ENCODE measurements at places on chromosomes 2 and 18.

DNA sequence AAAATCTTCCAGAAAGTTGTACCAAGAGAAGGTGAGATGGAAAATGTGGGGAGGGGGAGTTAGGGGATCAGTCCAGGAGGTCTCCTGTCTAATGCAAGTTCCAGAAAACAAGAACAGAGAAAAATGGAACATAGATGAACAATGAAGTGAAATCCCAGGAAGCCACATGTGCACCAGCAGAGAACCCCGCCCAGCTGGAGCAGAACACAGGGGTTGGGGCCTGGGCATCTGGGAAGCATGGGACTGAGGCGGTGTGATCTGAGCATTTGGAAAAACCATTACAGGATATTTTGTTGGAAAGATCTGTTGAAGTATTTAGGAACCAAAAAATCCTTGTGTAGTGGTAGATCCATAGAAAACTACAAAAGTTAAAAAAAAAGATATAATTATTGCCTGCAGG, 133.7 kb downstream of the INO80D start:
- DNase-seq, result no peak

- DNase-seq, result no peak
These were observed 68.1 kb downstream of the RMDN2 start for GRCh38 chr2:37993143-37993542.

- DNase-seq, result no peak
These were observed 9.1 kb downstream of the TYW5 start for GRCh38 chr2:199946196-199946595.

GRCh38 chr18:74331404-74331803, 15.8 kb downstream of the C18orf63 start:
- no peak for DNase-seq

DNA sequence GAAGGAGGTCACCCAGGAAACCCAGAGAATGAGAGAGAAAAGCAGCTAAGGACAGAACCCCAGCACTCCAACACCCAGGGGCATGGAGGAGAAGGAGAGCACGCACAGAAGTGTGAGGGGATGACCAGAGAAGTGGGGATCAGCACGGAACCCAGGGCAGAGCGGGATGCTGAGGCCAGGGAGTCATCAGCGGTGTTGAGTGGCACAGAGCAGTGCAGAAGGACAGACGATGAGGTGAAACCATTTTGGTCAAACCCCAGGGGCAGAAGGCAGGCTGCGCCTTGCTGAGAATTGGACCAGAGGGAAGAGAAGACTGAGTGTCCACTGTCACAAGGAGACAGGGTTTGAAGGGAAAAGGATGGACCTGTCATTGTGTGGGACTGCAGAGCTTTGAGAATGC, 23.4 kb upstream of the ASB18 start:
- no peak for DNase-seq

DNA sequence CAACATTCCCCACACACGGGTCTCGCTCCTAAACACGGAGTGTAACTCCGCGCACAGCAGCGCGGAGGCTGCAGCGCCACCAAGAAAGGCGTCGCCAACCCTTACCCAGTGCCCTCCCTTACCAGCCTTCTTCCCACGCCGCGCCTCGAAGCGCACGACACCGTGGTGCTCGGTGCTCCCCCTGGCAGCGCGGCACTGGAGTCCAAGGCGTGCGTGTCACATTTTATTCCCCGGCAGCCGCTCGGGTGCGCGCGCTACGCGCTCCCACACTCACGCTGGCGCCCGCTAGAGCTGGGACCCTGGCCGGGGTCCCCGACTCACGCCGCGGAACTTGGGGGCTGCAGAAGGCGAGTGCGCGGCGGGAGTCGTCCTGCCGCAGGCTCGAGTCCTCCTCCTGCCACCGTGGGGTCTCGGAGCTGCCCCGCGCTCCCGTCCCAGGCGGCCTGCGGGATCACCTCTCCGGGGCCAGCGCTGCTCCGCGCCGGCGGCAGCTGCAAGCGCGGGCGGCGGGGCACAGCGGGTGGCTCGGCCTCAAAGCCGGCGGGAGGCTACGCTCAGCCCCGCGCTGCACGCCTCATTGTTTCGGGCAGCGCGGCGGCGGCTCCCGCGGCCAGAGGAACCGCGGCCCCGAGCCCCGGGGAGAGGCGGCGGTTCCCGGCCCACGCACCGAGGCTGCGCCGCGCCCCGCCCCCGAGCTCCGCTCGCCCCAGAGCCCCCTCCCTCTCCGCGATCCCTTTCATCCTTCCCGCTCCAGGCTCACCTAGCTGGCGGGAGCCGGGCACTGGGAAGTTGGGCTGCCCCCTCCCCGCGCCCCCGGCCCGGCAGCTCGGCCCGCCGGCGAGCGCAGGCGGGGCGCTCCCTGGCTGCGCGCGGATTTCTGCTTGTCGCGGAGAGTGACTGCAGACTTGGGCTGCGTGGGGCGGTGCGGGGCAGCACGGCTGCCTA, at the start of gene ST6GAL2:
ST6GAL2 (minus strand) TSS at position 197 of the 945 bp plus-strand sequence. CDS start 42,190 bp downstream, outside the sequence.
- DNase-seq, result no peak

GRCh38 chr18:31497836-31498573, at the start of gene DSG2:
Gene DSG2, plus strand, starts transcription at chr18:31498177. Its CDS starts 75 bp downstream, at chr18:31498252.
- DNase-seq, result peak; percentile 85

GRCh38 chr2:26556309-26557243, 78.7 kb upstream of the OTOF start:
- no peak for DNase-seq

DNA sequence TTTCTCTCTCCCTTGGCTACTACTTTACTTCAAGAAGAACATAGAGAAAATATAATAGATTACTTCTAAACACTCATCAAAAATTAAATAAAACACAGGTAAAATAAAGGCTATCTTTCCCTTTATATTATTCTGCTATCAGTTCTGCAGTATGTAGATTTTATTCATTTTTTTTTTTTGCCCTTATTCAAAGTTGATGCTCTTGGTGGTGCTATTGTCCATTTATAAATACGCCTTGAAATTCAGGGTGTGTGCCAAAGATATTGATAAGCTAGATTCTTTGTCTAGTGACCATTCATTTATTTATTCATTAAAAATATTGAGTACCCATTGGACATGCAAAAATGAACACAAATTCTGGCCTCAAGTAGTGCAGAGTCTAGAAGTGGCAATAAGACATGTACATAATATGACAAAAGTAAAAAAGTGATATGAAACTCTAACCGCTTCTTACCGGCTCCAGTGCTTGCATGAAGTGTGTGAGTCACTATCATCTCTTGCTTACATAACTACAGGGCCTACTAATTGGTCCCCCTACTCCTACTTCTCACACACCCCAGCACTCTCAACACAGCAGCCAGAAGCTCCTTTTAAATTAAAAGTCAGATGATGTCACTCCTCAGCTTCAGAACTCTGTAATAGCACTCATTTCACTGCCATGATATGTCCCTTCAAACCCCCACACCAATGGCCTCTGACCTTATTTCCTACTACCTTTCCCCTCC, 208.3 kb upstream of the FANCL start:
- DNase-seq, result no peak

DNA sequence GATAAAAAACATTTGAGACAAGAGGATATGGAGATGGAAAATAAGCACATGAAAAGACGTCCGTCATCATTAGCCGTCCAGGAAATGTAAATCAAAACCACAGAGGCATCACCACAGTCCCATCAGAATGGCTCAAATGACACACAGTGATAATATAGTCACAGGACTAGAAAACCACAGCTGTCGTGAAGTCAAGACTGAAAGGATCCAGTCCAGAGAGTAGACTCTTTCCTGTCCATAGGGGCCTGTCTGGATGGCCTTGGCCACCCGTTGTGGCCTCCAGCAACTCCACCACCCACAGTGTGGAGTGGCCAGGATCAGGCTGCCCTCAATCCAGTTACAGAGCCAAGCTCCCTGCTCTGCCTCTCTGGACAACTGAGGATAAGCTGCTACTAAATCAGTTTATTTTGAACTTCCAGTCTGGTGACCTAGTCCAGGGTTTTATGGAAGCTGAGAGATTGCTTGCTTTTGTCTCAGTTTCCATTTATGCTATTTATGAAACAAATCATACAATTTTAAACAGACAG, 60.4 kb downstream of the RHOB start:
- peak; percentile 15 for DNase-seq

DNA sequence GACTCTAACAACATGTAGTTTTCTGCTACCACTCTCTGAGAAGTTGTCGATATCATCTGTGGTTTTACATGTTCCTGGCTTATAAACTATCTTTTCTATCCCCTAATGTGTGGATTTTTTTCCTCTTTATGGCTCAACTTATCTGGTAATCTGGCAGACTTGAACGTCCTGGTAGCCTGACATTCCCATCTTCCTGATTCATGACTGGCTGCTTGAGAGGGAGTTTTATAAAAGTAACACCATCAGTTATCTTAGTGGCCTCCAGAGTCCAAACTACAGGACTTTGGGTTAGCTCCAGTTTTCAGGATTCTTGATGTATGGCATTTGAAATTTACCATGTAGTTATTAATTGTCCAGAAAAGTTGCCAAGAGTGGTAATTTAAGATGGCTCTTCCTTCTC, 174.0 kb upstream of the GULP1 start:
- DNase-seq, result no peak

GRCh38 chr18:74353169-74353775, 37.6 kb downstream of the C18orf63 start:
- peak; percentile 79 for DNase-seq

DNA sequence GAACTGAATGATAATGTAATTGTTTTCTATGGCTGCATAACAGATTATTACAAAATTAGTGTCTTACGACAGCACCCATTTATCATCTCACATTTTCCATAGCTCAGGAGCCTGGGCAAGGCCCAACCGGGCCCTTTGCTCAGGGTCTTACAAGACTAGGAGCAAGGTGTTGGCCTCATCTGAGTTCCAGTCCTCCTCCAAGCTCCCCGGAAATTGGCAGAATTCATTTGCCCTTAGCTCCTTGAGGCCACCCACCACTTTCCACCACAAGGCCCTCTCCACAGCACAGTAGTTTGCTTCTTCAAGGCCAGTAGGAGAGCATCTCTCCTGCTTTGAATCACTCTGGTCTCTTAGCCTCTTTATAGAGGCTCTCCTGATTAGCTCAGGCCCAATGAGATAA, 89.2 kb upstream of the SALL3 start:
- DNase-seq, result no peak

DNA sequence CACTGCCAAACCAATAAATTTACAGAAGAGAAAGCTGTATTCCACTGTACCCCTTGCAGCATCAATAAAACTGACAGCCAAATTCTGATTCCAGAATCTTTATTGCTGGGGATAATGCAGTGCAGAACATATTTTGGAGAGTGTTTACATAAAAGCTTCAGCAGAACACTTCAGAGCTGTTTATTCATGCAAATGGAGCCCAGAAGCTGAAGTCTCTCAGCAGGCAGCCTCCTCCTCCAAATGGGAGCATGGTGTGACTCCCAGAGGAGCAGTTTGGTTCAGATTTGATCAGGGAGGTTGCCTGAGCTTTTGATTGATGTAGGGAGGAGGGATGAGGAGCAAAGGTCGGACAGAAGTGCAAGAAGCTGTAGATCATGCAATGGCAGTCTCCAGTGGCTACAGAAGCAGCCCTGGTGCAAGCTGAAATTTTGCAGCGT, 22.4 kb downstream of the LHCGR start:
- DNase-seq, result no peak

GRCh38 chr2:3160751-3161330, 216.8 kb downstream of the EIPR1 start:
- DNase-seq, result no peak

GRCh38 chr2:122999821-123000220, 1025.3 kb upstream of the CNTNAP5 start:
- no peak for DNase-seq

GRCh38 chr2:75622929-75623328, 23.7 kb upstream of the MRPL19 start:
- DNase-seq, result no peak

- DNase-seq, result peak; percentile 67
These were observed 12.8 kb downstream of the SLC30A3 start for GRCh38 chr2:27249891-27250651.

DNA sequence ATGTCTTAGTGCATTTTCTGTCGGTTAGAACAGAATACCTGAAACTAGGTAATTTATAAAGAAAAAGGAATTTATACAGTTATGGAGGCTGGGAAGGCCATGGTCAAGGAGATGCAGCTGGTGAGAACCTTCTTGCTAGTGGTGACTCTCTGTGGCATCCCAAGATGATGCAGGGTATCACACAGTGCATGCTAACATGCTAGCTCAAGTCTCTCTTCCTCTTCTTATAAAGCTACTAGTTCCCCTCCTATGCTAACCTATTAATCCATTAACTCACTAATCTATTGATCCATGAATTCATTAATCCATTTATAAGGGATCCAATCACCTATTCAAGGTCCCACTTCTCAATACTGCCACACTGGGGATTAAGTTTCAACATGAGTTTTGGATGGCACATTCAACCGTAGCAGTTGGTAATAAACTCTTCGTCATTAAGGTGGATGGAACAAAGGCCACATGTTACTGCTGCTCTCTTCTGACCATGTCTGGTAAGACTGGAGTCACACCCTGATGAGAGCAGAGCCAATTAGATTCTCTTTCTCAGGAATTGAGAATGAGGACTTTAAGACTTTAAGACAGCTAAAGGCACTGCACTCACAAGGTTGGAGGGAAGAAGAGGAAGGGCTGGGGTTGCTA, 211.6 kb upstream of the SMAD7 start:
- no peak for DNase-seq

GRCh38 chr2:70979626-70980025, 1.2 kb downstream of the ANKRD53 start:
- no peak for DNase-seq

DNA sequence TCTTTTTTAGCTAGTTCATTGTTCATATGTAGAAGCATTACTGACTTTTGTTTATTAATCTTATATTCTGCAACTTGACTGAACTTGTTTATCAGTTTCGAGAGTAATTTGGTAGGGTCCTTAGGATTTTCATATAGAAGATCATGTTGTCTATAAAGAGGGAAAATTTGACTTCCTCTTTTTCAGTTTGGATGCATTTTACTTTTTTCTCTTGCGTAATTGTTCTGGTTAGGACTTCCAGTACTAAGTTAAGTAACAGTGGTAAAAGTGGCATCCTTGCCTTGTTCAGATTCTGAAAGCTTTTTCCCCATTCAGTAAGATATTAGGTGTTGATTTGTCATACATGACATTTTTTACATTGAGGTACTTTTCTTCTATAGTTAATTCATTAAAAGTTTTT, 726.0 kb downstream of the KCNJ3 start:
- no peak for DNase-seq
